Stimulated activated CD8-positive, alpha-beta memory T cell treated with anti-CD3 and anti-CD28 coated beads, Interleukin-4, amount 100 ng/mL, for 1 hour (primary cell): ENCODE measurements at places on chromosomes 2 and 18.

DNA sequence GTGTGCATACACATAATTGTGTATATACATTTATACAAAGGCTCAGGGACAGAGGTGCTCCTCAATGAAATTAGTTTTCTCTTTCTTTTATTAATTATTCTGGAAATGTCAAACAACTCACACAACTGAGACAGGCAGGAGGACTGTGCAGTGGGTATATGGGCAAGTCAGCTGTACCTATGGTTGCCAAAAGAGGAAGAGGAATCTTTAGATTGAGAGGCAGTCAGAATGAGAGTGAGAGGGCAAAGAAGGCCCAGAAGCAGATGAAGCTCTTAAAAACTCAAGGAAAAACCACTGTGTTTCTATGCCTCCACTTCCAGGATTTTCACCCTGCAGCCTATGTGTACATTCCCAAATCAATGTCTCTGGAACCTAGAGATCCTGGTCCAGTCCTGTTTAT is 79.1 kb downstream of the CACNB4 start:
- no peak for DNase-seq

- no peak for DNase-seq
These were observed 33.3 kb upstream of the SLC35F6 start for GRCh38 chr2:26730549-26731344.

DNA sequence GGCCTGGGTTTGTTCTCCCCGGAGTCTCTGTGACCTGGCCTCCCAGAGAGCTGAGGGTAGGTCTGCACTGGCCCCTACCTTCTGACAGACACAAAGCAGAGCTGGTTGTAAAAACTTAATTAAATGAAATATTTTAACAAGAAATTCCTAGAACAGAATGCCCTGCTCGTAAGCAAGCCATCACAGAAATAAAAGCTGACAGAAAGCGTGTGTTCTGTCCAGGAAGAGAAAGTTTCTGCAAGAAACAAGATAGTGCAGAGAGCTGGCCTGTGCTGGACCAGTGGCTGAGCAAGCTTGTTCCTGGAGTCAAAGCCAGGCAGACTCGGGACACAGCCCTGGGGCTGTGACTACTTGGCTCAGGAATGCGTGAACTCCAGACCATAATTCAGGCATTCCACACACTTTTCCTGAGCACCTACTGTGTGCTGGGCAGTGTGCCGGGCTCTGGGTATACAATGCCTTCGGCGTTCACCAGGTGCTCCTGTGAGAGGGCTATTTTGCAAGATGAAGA is 51.6 kb downstream of the APOB start:
- no peak for DNase-seq

GRCh38 chr2:81650048-81650971 is 1345.8 kb upstream of the LRRTM1 start:
- DNase-seq, result no peak

DNA sequence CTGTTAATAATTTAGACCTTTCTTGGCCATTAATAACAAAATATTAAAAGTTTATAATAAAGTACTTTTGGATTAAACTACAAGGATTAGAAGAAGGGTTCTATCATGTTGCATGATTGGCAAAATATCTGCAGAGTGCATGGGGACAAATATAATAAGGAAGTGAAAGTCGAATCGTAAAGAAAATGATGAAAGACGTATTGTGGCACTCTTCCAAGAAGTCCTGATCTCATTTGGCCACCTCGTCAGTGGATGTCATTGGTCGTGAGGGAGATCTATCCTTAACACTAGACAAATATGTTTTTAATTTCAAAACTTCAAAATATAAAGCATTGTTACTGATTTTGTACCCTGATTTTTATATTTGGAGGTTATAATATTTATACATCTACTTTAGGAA is 197.7 kb upstream of the STON1 start:
- DNase-seq, result no peak

- no peak for DNase-seq
These were observed 53.6 kb downstream of the MTHFD2 start for GRCh38 chr2:74252036-74252435.

DNA sequence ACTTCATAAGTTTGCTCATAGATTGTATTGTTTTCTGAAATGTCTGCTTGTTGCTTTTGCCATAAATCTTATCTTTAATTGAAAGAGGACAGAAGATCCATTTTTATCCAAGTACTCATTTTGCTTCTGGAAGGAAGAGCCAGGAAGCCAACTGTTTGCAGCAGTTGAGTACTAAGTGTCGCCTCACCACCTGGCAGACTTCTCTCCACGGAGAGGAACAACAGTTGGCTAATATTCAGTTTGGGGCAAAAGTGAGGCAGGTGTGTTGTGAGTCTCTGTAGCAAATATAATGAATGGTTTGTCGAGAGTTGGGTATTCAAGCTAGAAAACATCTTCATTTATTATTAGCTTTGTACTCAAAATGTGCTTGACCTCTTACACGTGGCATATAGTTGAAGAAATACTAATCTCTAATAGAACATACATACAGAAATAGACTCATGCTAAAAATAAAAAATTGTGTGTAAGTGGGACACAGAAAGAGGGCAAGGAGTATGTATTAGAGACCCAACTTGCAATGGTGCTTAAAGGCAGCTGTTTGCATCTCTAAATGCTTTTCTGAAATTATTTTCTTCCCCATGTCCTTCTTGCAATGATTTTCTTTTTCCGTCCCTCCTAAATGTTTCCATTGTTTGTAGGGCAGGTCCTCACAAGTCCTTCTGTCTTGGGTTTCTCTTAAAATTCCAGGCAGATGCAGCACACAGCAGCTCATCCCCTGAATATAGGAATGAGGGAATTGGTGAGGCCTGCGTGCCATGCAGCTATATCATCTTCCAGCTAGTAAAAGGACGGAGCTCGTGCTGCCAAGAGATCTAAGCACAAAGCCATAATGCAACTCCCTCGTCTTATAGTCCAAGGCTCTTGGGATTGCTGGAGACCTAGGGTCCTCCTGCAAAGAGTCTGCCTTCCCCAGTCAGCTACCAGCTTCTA is 44.8 kb upstream of the MAP3K20 start:
- no peak for DNase-seq

DNA sequence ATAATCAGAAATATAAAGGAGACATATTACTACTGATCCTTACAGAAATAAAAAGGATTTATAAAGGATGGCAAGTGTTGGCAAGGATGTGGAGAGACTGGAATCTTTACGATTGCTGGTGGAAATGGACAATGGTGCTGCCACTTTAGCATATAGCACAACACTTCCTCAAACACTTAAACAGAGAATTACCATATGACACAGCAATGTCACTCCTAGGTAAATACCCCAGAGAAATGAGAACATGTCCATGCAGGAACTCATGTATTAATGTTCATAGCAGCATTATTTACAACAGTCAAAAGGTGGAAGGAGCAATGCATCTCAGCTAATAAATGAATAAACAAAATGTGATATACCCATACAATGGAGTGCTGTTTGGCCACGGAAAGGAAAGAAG is 137.5 kb downstream of the NDUFA10 start:
- no peak for DNase-seq

DNA sequence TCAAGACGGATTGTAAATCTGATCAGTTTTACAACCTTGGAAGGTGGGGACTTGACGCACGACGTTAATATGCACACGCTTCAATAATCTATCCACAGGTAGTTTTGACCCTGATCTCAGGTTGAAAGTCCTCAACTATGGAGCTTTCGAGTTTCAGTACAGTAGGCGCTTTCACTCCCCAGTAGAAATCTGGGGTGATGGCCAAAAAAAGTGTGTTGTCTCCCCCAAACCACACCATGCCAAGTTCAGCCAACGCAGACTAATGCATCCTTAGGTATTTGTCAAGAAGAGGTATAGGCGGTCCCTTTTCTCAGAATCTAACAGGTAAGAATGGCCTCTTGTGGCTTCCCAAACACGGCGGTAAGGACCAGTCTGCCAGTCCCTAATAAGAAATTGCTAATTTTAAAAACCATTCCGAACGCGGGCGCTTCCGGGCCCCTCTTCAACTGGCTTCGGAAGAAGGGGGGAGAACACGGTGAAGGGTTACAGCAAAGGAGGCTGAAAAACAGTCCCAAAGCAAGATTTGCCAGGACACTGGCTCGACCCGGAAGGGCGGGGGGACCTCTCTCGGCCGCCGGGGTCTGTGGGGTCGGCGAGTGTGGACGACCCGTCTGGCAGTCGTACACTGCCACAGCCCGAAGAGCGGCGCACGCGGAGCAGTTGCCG is 659 bp downstream of the FAM210A start:
- DNase-seq, result no peak

DNA sequence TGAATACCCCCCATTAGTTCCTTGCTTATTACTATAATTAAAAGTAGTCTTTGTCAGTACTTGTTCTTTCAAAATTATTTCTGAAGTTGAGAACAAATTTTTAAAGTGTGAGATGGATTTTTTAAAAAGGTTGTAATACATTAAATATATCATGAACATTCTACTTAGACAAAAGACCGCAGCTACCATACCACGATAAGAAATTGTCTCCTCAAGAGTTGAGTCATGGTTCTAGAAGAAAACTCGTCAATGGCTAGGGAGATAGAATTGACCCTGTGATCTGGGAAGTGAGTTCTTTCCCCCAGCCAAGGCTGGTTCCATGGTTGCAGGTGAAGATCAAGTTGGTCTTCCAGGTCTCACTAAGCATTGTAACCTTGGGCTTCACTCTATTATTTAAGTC is 67.8 kb upstream of the ACYP2 start:
- no peak for DNase-seq
